ENCODE measurements at places on chromosomes 6 and 20.
A peak's percentile ranks its signal among the peaks of the same experiment; 100 is the strongest.

- no peak for DNase-seq
Observed at GRCh38 chr20:51321343-51322163, 221.0 kb downstream of the NFATC2 start.

- DNase-seq: no peak
Observed at GRCh38 chr20:47775841-47776240, 9.4 kb downstream of the SULF2 start.

DNA sequence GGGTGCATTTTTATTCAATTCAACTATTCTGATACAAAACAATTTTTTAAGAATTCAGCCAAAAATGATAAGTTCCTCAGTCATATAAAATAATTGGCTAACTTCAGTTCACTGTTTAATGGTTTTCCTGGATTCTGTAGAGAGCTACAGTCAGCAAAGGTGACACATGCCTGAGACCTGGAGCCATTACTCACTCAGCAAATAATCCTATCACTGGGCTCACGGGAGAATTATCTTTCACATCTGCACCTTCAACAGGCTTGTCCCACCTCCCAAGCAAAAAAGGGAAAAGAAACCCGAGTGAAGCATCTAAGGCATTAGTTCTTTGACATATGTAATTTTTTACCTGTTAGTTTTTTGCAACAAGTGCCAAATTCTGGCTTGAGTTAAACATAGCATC lies 34.9 kb upstream of the FOXA2 start:
- no peak for DNase-seq

DNA sequence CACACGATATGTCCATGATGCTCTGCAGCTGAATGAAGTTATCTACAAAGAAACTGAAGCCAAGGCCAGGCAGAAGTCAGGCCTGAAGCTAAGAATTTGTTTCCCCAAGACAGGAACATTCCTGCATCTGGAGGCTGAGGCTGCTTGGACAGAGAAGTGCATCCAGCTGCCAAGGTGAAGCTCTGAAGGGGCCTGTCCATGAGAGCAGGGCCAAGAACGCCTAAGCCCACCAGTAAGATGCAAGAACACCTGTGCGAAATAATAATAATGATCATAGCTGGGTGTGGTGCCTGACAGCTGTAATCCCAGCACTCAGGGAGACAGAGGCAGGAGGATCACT lies 37.7 kb upstream of the B4GALT5 start:
- DNase-seq: no peak

GRCh38 chr6:163243692-163244589 lies 170.6 kb upstream of the QKI start:
- DNase-seq: no peak

DNA sequence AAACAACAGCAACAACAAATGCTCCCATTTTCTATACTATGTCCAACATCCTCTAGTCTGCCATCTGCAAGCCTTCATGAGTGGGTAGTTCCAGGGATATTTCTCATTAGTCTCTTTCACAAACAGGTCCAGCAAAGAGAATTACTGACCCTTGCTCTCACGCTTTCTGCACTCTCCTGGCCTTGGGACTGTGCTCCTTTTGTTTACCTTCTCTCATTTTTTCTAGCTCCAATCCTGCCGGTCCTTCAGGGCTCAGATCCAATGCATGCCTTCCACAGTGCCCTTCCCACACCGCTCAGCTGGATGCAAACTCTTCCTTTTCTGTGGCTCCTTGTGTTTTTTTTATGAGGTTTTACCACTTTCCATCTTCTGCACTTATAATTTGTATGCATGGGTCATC lies 47.2 kb downstream of the ADTRP start:
- no peak for DNase-seq

- DNase-seq: no peak
Observed at GRCh38 chr20:60999250-60999649, 252.8 kb upstream of the CDH4 start.

DNA sequence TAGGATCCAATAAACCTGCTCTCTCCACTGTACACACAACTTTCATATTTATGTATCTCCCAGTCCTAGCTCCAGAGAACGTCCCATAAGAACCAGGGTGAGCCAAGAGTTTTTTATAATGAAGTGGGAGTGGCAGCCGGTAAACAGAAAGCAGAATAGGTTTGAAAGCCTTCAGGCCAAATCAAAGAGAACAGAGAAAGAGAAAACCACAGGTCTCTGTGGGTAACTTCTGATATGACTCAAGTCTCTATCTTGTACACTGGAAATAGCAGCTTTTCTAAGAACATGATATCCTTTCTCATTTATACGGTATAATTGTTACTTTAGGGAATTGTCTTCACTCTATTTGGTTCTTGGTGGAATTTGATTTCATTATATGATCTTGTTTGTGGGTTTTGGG lies 273.6 kb downstream of the PACRG start:
- DNase-seq: no peak

- no peak for DNase-seq
Observed at GRCh38 chr20:20864351-20865096, 152.1 kb upstream of the RALGAPA2 start.

DNA sequence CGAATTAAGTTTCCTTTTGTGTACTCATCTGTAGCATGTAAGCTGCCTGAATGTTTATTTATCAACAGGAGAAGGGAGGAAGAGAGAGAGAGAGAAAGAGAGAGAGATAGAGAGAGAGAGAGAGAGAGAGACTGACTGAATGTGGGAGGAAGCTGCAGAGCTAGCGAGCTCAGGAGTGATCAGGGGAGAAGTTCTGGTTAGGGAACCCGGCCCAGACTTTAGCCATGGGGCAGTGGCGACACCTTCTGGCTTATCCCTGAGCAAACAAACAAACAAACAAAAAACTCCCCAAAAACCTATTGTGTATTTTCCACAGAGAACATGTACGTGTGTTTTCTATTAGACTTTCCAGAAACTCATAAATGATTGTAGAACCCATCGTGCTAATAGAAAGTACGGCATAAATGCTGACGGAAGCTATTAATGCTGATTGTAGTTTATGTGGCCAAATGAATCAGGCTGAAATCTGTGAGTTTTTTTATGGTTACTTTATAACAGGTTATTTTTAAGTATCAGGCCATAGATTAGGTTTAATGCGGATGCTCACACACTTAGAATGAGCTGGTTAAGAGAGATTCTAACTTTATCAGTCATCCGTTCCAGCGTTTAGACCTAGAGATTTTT lies 92.8 kb downstream of the CLIC5 start:
- peak; percentile 30 for DNase-seq

GRCh38 chr6:167275001-167275400 lies 16.1 kb upstream of the UNC93A start:
- no peak for DNase-seq

DNA sequence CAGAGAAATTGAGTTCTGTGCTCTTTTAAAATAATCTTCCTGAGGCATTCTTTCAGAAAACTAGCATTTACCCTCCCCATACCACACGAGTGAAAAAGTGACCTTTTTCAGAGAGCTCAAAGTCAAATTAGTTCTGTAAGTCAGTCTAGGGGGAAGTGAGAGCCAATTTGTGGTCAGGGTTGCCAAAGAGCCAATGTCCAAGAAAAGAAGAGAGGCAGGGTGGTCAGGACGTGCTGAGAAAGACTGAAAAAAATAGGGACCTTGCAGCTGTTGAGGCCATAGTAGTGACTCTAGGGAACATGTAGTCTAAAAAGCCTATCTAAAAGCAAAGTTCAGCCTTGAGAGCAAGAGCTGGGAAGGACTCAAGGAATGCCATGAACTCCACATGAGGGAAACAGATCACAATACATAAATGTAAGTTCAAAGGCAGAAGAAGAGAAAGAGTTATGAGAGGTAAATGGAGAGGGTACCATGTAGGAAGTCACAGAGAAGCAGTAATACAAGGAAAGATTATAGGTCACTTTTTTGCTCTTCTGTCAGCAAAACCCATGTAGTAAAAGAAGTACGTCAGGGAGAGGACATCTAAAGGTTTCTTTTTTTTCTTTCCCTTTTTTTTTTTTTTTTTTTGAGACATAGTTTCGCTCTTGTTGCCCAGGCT lies 565.1 kb upstream of the FLRT3 start:
- no peak for DNase-seq

- no peak for DNase-seq
Observed at GRCh38 chr20:38117635-38118034, 47.4 kb downstream of the TGM2 start.

DNA sequence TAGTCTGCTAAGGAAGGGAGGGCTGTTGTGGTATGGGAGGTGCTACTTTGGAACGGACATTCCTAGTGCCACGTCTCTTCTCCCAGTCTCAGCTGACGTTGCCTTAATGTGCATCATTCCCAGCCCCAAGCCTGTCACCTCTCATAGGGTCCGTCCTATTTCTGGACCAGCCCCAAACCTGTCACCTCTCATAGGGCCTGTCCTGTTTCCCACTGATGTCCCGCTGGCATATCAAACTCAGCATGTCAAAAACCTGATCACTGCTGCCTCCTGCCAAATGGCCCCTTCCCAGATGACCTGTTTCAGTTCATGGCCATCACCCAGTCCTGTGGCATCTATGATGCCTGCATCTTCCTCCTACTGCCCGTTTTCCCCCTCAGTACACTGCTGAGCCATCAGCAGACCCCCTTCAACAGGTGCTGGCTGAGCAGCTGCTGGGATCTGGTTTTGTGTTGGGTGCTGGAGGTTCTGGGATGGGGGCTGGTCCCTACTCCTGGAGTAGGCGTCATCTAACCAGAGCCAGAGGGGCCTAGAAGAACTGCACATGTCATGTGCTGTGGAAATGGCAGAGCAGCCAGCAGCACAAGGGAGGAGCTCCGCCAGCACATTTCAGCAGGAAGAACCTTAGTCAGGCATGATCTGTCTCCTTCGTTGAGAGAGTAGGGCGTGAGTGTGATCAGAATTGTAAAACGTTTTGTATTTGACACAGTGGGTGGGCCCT lies 3.3 kb downstream of the ENTPD6 start:
- DNase-seq: no peak

- no peak for DNase-seq
Observed at GRCh38 chr6:36358226-36358915, 21.7 kb upstream of the BNIP5 start.

DNA sequence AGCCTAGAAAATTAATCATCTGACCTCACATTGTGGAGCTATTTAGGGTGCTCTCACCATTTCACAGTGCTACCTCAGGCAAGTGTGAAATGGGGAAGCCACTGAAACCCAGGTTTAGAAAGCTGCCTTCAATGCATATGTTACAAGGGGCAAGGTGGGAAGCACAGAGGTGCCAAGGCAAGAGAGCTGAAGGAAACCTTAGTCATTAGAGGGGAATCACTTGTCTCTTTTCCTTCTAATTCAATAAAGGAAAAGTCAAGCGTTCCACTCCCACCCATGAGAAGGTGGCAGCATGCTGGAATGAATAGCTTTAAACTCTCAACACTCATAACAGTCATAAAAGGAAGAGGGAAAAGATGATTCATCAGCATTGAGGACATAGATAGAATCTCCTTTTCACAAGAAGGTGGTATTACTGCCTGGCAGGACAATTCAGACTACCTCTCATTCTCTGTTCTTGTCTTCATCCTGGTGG lies 251.9 kb upstream of the IRAK1BP1 start:
- no peak for DNase-seq

DNA sequence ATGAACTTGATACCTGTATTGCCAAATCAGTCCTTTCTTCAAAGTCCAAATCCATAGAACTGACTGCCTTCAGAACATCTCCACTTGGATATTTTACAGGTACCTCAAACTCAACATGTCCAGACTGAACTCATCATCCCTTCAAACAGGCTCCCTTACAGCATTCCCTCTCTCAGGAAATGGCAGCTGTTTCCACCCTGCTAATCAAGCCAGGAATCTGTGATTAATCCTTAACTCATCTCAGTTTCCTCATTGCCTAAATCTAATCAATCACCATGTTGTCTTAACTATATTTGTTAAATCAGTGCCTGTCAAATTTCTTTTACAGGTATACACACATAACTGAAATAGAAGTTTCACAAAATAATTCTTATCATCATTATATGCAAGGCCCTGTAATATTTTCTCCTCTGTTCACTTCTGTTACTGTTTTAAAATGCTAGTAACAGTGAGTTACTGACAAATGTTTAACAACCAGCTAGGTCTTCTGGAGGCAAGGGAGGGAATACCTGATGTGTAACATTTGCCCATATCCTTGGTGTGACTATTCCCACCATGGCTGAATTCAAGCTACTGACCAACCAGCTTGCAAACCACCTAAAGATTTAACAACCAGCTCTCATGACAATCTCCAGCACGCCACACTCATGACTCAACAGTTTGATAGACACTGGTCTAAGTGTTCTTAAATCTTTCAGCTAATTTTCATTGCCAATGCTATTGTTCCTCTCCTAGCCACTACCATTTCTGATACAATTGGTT lies 124.9 kb downstream of the ADAT2 start:
- no peak for DNase-seq

DNA sequence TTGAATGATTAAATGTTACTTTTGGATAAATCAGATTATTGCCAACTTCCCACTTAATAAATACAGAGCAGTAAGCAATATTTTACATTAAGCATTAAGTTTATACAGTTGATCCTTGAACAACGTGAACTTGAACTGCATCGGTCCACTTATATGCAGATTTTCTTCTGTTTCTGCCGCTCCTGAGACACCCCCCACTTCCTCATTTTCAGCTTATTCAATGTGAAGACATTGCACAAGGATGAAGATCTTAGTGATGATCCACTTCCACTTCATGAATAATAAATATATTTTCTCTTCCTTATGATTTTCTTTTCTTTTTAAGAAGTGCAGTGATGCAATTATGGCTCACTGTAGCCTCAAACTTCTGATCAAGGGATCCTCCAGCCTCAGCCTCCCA lies 167.2 kb downstream of the LINC00237 start:
- no peak for DNase-seq

DNA sequence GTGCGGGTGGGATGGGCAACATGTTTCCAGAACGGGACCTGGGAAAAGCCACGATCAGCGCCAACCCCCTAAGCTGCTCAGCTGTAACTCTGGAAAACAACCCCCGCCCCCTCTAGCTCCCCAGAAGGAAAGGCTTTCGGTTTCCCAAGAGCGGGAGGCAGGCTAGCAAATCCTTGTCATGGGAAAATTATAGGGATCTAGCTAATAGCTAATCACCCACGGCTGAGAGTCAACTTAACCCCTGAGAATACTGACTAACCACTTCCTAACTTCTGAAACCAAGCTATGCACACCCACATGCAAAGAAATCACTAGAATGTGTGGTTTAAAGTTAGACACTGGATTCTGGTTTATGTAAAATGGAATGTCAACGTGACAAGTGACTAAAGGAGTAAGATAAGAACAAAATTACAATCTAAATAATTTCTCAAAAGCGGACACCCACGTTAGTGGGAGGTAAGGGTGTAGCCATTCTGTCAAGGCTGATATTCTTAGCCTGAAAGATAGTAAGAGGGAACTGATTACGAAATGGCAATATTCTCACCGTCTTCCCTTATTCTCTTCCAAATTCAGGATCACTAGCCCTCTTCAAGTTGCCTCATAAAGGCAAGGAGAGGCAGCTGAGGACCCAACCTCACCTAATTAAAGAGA lies 20.1 kb downstream of the JAG1 start:
- no peak for DNase-seq

- DNase-seq: no peak
Observed at GRCh38 chr6:148518511-148519156, 176.0 kb downstream of the SASH1 start.
